ENCODE measurements at places on chromosomes 4 and X. TPM values are rescaled to one million over a fixed set of nuclear protein-coding genes. Genes with fewer than 3 reads are reported as not detected.

Gene IL2RG
- total RNA-seq, result 20.7 TPM

Gene CENPE
- 2.1 TPM for total RNA-seq

Gene SPANXC
- not detected for total RNA-seq

GRCh38 chr4:173301518-173302201, 32.5 kb downstream of the HMGB2 start:
- no peak for DNase-seq

DNA sequence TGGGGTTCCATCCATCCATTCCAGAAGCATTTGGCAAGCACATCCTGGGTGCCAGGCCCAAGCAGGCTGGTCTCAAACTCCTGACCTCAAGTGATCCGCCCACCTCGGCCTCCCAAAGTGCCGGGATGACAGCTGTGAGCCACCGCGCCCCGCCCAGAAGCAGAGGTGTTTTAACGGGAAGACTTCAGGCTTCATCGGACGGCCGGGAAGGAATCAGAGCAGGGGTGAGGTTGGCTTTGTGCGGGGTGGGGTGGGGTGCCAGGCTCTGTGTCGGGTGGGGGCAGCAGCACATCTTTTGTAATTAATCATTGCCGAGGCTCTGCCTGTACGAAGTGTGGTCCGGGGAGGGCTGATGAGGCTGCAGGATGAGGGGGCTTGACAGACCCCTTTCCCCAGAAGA, 5.1 kb upstream of the SLC25A6 start:
- DNase-seq, result no peak

DNA sequence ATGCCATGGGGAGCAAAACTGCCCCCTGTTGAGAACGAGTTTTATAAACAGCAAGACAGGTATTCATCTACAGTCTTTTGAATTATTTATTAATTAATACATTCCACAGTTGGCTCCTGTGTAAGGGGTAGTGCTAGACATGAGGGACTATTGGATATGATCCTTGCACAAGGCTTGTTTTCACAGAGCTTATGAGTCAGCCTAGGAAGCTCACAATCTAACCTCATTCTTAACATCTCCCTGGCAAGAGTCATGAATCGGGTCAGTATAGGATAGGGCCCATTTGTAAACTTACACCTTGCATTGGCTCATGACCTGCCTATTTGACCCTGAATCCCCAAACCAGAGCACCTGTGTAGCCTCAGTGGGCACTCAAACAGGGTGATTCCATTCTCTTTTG, 209.1 kb upstream of the HCCS start:
- no peak for DNase-seq
